ENCODE measurements at places on chromosomes 2 and 18.

DNA sequence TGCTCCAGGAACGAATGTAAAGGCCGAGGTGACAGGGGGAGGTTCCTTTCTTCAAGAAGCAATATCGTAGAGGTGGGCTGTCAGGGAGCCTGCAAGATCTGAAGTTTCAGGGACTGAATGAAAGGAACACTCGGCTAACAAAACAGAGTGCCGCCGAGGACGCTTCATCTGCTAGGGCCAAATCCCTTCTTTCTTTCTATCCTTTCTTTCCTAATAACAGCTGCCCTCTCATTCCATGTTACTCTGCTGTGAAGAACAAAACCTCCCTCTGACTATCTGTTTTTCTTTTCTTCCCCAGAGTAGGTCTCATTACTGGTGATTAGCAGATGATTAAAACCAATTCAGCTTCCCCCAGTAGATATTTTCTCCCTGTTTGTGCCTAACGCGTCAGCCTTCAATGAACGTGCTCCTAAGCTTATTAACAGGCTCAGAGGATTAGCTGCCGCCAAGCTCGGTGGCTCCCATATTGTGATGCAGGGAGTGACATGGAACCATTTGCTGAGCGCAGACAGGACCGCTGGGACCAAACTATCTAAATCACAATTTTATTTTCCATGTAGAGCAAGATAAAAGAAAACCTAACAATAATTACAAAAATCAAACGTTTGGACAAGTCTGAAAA is 414.6 kb downstream of the TMEM182 start:
- DNase-seq = no peak

DNA sequence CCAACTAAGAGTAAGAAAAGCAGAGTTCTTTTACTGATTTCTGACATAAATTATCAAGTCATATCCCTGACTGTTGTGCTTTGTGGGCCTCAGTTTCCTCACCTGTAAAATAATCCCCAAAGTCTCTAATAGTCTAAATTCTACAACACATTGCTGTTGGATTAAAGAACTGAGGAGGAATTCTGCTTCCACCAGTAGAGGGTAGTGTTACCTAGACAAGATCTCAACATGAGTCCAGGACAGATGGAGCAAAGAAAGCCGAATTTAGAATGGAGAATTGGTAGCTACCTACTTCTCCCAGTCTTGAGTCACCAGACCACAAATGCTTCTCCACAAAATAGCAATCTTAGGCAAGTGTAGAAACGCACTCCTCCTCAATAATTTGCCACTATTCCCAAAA is 462.5 kb upstream of the FSHR start:
- DNase-seq = no peak

- DNase-seq = no peak
Observed at GRCh38 chr18:33916200-33916599, 308.5 kb downstream of the NOL4 start.

DNA sequence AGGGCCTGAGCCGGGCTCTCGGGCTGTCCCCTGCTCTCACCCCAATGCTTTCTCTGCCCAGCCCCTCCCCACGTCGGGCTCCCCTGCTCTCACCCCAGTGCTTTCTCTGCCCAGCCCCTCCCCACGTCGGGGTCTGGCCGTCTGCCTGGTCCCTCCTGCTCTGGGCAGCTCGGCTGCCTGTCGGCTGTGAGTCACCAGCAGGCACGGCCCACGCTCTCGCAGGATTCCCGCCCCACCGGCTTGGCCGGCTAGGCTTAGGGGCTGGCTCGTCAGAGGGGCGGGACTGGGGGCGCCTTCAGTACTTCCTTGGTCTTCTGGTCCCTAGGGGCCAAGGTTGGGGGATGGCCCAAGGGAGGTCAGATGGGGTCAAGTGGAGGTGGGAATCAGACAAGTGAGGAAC is 3.3 kb downstream of the BOK start:
- DNase-seq = peak; percentile 35

GRCh38 chr2:234218266-234219045 is 168.0 kb downstream of the SPP2 start:
- DNase-seq = peak; percentile 5

DNA sequence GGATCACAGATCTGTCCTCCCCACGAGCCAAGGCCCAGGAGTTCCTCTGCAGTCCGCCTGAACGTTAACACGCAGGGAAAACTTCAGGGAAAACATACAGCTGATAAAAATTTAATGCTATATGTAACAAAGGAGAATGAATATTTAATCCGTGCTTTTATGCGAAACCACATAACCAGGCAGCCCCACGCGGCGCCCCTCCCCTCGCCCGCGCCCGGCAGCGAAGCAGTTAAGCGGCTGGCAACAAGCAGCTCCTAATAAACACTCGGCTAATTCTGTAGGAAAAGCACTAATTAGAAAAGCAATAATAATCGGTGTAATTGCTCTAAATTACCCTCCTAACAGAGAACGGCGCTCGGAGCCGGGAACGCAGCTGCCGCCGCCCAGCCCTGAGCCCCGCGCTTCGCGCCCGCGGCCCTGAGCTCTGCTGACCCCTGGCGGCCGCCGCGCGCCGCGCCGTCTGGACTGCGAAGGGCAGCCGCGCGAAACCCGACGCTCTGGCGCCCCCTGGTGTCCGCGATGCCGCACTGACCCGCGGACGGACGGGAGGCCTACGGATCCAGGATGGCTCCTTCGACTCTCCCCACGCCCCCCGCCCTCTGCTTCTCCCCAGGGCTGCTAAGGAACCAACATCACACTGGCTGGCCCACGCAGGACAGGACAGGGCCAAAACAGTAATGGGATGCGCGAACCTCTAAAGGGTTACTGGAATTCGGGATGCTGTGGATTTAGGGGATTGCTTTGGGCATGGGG is 181.4 kb downstream of the SMAD2 start:
- peak; percentile 41 for DNase-seq

DNA sequence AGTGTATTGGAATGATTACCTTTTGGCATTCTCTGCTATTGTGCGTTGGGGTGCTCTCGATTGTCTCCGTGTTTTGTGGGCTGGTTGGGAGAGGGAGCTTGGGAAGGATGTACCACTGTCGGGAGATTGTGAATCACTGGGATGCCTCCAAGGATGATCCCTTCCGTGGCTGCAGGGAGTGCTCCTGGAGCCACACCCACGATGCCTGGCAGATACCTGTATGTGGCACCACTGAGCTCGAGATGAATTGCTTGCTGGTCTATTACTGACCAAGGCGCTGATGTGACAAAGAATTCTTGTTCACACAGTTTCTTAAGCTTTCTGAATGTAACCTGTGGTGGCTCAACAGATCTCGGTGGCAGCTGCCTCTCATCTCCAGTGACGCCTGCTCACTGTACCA is 159.7 kb upstream of the LHCGR start:
- no peak for DNase-seq

- peak; percentile 35 for DNase-seq
Observed at GRCh38 chr2:226868331-226869162, 32.7 kb downstream of the RHBDD1 start.

- no peak for DNase-seq
Observed at GRCh38 chr2:58731488-58731869, 490.4 kb upstream of the FANCL start.

DNA sequence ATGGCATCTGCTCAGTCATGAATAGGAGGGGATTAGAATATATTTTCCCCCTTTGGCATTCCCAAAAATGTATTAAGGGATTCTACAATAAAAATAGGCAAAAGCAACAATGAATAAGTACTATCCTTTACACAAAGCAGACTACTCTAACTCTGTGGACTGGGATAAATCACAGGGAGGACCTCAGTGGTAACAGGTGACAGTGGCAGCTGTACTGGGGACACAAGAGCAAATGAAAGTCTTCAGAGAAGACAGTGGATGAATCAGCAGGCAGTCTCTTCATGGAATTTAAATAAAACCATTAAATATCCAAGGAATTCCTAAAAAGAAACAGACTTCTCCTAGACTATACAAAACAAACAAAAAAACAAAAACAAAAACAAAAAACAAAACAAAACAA is 4.8 kb downstream of the CDH7 start:
- no peak for DNase-seq

- peak; percentile 97 for DNase-seq
Observed at GRCh38 chr2:188937228-188938220, 36.6 kb upstream of the COL3A1 start.

DNA sequence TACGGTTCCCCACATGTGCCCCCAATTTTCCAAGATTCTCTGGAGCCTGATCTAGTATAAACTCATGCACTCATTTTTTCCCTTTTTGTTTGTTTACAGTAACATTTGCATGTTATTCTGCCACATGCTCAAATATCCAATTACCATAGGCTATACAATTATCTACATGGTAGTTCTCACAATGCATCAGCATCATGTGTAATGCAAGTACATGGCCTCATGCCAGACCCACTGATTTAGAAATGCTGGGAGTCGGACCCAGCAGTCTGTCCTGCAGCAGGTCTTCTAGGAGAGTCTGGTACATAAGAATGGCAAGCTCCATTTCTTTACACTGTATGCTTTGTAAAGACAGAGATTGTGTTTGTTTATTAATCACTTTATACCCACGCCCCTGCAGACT is 107.7 kb downstream of the CBLN2 start:
- peak; percentile 25 for DNase-seq

DNA sequence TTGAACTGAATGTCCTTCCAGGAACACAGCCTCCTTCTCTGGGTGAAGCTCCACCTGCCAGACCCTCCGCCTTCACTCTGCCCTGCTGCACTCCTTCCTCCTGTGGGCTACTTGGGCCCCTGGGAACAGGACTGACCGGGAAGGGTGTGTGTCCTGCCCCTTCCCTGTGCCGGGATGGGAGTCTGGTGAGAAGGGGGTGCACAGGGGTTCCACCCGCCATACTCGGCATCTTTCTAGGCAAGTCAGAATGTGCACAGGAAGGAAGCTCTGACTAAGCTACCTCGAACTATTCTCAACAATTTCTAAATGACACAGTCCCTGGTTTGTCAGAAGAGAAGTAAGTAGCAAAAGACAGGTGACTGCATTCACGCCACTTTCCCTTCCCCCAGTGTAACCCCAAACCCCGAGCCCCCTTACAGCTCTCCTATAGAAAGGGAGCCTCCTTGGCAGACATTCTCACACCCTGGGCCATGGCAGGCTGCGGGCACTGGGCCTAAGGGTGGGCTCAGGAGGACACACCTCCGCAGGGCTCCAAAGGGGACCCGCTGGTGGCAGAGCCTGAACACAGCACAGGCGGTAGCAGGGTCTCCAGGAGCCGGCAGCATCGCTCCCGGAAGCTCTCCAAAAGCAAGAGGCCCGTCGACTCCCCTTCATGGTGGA is 184.1 kb downstream of the HDAC4 start:
- DNase-seq = no peak

DNA sequence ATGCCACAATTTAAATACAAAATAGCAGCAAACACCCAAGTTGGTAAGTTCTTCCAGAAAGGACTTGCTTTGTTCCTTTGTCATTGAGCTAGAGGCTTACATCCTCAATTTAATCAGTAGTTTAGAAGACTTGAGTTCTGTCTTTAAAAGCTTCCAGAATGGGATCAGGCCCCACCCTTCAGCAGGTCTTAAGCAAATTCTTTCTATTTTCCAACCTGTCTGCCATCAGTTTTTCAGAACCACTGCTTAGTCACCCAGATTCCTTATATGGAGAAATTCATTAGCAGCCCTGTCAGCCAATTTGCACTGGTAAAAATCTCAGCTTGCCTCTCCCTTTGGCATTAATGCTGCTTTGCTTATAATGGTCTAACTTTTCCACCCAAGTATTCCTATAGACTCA is 263.6 kb upstream of the HNMT start:
- DNase-seq = no peak

DNA sequence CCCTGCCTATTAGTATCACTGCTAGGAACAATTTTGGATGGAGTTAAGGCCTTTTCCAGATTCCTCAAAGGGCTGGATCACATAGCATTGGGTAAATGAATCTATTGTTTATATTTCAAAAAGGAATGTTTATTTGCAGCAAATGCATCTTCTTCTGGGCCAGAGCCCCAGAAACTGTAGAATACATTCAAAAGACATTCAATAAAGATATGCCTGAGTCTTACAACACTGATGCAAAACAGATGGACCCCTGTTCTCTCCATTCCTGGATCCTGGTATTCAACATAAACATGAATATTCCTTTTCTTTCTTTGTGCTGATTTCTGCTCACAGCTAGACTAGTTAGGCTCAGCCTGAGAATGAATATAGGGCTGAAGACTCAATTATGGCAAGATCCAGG is 227.2 kb upstream of the KLHL29 start:
- no peak for DNase-seq

GRCh38 chr2:95525294-95526035 is 40.9 kb upstream of the TRIM43B start:
- peak; percentile 21 for DNase-seq

DNA sequence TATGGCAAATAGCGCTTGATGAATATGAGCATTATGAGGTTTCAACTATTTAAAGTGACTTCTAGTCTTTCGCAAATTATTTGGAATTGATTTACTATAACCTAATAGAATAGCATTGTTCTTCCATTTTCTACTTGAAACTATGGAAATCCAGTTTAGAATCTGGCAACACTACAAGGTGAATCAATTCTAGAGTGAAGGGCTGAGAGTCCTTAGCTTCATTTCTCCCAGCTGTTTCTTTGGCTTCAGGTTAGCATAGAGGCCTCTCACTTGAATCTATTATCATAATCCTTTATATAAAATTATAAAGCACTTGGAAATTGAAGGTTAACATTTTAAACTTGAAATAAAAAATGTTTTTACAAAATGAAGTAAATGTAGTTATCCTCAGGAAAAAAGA is 318.8 kb downstream of the CCDC85A start:
- DNase-seq = no peak

- DNase-seq = no peak
Observed at GRCh38 chr18:7844418-7844817, 277.3 kb downstream of the PTPRM start.

GRCh38 chr2:85635636-85636035 is 19.6 kb downstream of the USP39 start:
- DNase-seq = no peak

DNA sequence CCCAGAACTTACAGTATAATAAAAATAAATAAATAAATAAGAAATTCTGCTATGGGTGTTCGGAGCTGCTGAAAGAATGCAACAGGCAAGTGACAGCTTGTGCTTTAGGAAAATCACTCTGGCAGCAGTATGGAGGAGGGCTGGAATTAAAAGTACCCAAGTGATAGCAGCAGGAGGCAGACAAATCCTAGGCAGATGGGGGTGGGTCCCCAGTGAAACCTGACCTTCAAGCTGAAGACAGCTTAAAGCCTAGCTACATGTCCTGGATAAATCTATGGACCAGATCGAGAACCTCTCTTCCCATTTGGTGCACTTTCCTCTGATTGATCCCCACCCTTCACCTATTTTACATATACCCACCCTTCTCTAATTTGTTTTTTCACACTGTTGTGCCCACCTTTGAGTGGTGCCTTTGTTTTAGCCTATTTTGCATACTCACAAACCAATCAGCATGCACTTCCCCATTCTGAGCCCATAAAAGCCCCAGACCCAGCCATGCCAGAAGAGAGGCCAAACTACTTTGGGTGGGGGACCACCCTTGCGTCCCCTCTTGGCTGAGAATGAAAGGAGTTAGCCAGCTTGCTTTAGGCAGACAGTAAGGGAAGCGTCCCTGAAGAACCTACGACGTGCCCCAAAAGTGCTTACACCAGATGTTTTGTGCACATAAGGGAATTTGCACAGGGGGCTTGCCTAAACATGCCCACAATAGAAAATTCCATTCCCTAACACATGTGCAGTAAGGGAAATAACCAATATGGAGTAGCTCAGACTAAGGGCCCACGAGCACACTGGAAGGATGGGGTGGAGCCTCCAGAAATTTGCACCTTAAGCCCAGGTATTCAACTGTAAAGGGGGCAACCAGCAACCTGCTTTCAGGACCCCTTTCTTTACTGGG is 3.0 kb downstream of the METTL8 start:
- no peak for DNase-seq

All from fibroblast of gingiva (primary cell).